Glutamatergic neuron (in vitro differentiated cells): ENCODE measurements at places on chromosomes 11 and 22.

DNA sequence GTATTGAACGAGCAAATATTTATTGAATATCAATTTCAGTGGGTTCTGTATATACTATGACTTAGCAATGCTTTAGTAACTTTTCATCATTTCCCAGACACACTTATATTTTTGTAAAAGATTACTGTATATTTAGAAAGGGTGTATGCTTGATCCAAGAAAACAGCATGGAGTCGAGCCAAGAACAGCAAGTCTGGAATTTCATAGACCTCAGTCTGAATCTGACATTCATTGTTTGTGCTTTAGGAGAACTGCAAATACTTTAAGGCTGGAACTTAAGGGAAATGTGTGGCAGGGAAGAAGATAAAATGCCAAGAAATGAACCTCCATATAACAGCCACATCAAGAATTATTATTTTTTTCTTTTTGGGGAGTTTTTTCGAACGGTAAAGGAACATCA lies 1156.8 kb downstream of the LRRC4C start:
- no peak for DNase-seq

- DNase-seq: no peak
These were observed 2.4 kb upstream of the HEPACAM start for GRCh38 chr11:124938206-124938765.

DNA sequence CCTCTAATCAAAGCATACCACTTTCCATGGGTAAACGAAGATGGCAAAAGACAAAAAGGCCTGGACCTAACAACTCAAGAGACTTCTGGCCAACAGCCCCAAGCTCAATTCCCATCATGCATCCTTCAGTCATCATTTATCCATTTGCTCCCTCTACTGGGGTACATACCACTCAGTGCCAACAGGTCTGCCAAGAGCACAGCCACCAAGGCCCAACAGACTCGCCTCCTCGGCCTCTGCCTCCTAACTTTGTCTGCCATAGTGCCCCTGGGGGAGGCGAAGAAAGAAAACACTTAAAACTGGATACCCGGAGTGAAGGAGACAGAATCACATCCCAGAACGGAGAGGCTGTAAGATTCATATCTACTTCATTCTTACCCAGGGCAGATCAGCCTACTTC lies 1.1 kb downstream of the HYOU1 start:
- DNase-seq: no peak

GRCh38 chr22:21951062-21951461 lies 1.6 kb downstream of the PPM1F start:
- no peak for DNase-seq

- no peak for DNase-seq
These were observed 72.0 kb downstream of the FLI1 start for GRCh38 chr11:128765571-128766549.

DNA sequence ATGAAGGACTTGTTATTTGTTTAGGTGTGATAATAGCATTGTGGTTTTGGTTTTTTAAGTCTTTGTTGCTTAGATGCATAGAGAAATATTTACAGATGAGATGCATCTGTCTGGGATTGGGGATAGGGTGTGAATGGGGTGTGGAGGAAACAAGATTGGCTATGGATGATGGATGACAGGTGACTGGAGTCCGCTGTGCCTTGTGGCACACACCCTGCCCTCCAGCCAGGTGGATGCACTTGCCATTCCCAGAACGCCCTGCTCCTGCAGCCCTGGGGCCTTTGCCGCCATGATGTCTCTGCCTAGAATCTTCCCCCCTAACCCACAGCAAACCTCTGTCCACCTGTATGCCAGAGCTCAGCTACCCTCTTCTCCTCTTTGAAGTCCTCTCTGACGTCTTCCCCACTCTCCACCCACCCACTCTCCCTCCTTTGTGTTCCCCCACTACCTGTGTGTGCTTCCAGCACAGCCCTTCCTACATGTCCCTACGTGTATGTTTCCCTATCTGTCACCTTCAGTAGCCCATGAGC lies 54.7 kb downstream of the WNT11 start:
- no peak for DNase-seq

- DNase-seq: no peak
These were observed 25.4 kb downstream of the TAF1D start for GRCh38 chr11:93715797-93716396.

- DNase-seq: no peak
These were observed 111.0 kb downstream of the RAB38 start for GRCh38 chr11:88064097-88064705.

- no peak for DNase-seq
These were observed 8.1 kb downstream of the C11orf91 start for GRCh38 chr11:33692541-33692940.
